ENCODE measurements at places on chromosomes 16 and 17. TPM values are rescaled to one million over a fixed set of nuclear protein-coding genes. Genes with fewer than 3 reads are reported as not detected.

Gene MBTD1
- 5.7 TPM for total RNA-seq

Gene ENPP7
- not detected for total RNA-seq

Gene KRT16
- 1.3 TPM for total RNA-seq

Gene MYADML2
- not detected for total RNA-seq

Data from A549 treated with GW870086 at 1 μM for 4 hours (cell line).